ENCODE measurements at places on chromosomes 1 and 21.

DNA sequence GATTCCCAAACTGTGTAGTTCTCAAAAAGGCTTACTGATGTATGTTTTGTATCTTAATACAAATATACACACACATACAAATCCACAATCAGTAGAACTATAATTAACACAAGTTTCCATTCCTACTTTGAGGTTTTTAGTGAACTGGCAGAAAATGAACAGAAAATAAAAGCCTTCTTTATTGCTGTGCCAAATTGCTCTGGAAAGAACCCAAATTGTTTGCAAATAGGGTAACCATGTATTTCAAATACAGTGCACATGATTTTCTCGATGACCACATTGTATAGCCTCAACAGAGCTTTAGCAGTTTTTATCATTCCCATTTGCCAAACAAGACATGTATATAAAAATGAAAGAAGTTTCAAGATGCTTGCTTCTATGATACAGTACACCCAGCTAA is 173.3 kb downstream of the COL24A1 start:
- DNase-seq: no peak

DNA sequence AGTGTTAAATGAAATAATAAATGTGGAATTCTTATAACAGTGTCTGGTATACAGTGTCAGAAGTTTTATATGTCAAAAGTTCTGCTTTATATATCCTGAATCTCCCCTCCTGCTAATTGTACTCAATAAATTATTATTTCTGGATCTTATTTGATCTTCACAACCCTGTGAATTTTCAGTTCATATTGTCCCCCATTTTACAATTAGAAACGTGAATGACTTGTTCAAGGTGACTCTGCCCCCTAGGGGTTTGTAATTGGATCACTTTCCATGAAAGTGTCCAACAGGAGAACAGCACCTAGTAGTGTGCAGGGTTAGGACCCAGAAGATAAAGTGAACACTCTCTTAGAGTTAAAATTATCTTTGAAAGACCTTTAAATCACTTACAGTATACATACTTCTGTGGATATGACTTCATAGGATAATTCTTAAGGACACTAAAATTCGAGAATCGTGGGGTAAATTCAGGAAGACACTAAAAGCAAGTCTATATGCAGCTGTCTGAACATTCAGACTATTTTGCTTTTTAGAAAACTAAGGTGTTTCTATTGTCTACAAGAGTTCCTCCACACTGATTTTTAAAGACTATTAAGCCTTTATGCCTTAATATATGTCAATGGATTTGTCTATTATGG is 4.5 kb upstream of the DDR2 start:
- no peak for DNase-seq

GRCh38 chr21:28207436-28208173 is 785.1 kb downstream of the LTN1 start:
- no peak for DNase-seq

DNA sequence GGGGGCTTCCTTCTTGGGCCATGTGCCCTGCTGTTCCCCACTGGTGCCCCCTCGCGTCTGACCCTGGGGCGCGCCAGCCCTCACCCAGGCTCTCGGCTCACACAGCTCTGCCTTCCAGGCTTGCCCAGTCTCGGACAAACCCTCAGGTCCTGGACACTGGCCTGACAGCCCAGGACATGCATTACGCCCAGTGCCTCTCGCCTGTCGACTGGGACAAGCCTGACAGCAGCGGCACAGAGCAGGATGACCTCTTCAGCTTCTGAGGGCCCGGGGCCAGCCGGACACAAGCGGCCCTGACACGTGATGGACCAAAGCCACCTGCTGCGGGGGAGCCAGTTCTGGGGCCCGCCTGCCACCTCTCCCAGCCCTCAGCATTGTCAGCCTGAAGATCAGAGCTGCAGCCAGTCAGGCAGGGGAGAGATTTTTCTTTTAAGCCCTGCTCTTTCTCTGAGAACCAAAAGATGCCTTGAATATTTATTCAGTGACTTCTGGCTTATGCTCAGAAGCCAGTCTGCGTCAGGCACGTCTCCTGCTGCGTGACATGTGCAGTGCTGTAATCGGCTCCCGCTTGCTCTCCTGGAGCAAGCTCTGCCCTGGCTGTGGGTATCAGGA is 23.4 kb downstream of the LDLRAP1 start:
- no peak for DNase-seq

Data from GM13977 (cell line).